HCT116 (cell line): ENCODE measurements at places on chromosomes 7 and 10. TPM values are rescaled to one million over a fixed set of nuclear protein-coding genes. Genes with fewer than 3 reads are reported as not detected.

- no peaks in the 10 kb centered on the region for H3K36me3 ChIP-seq
- H3K27me3 ChIP-seq, result no peaks in the 10 kb centered on the region
- no peak overlapping the region for H3K27ac ChIP-seq
- DNase-seq, result no peak
Measured at GRCh38 chr10:106619346-106619745, 545.2 kb downstream of the SORCS1 start.

GRCh38 chr10:63421591-63421990, 44.2 kb downstream of the JMJD1C start:
- no peak for DNase-seq
- no peaks in the 10 kb centered on the region for H3K27me3 ChIP-seq
- H3K4me3 ChIP-seq, result no peak overlapping the region

- H3K4me3 ChIP-seq, result no peak overlapping the region
- no peak overlapping the region for H3K27ac ChIP-seq
- 0 out of 2 replicates have a peak, but pooled peaks cover 3% of the 10 kb centered on the region for H3K36me3 ChIP-seq
- H3K4me1 ChIP-seq, result peaks cover 6% of the 10 kb centered on the region; the same call in 1 of the 2 replicates
Measured at GRCh38 chr10:79107736-79108264, 39.0 kb downstream of the ZMIZ1 start.

GRCh38 chr10:99008054-99008453, 227.6 kb downstream of the HPSE2 start:
- no peak overlapping the region for H3K27ac ChIP-seq
- no peaks in the 10 kb centered on the region for H3K4me1 ChIP-seq
- DNase-seq, result no peak
- H3K27me3 ChIP-seq, result no peaks in the 10 kb centered on the region; the same call in 1 of the 2 replicates

- no peaks in the 10 kb centered on the region for H3K36me3 ChIP-seq
- H3K4me3 ChIP-seq, result no peak overlapping the region
- no peak for DNase-seq
Measured at GRCh38 chr10:14712991-14713424, 61.7 kb downstream of the FAM107B start.

- DNase-seq, result no peak
- no peak overlapping the region for H3K4me3 ChIP-seq
- no peaks in the 10 kb centered on the region for H3K27me3 ChIP-seq
- H3K36me3 ChIP-seq, result no peaks in the 10 kb centered on the region
Measured at GRCh38 chr10:58264780-58265179, 2.9 kb downstream of the IPMK start.

GRCh38 chr10:84424731-84425167, 96.4 kb downstream of the CCSER2 start:
- H3K27me3 ChIP-seq, result no peaks in the 10 kb centered on the region
- no peak overlapping the region; the same call in 1 of the 2 replicates for H3K4me3 ChIP-seq
- peak; percentile 36 for DNase-seq
- H3K4me1 ChIP-seq, result peaks cover 11% of the 10 kb centered on the region
- H3K36me3 ChIP-seq, result no peaks in the 10 kb centered on the region
- no peak overlapping the region; the same call in 1 of the 2 replicates for H3K27ac ChIP-seq

GRCh38 chr10:5563991-5564536, 39.3 kb downstream of the CALML3 start:
- no peak overlapping the region for H3K4me3 ChIP-seq
- DNase-seq, result no peak
- no peaks in the 10 kb centered on the region for H3K27me3 ChIP-seq
- peaks cover 6% of the 10 kb centered on the region; the same call in 1 of the 2 replicates for H3K4me1 ChIP-seq
- no peaks in the 10 kb centered on the region for H3K36me3 ChIP-seq
- no peak overlapping the region for H3K27ac ChIP-seq

EVX1 gene
- 0.25 TPM for total RNA-seq

VKORC1L1 gene
- total RNA-seq, result 30.9 TPM

HOXA5 gene
- 6.7 TPM for total RNA-seq

SMIM30 gene
- total RNA-seq, result 55.8 TPM

FAM25G gene
- not detected for total RNA-seq
